ENCODE measurements at places on chromosomes 13 and 19. TPM values are rescaled to one million over a fixed set of nuclear protein-coding genes. Genes with fewer than 3 reads are reported as not detected.

Gene PRKCG
- total RNA-seq: not detected

Gene GPR18
- total RNA-seq: not detected

Gene APOE
- 1.2 TPM for total RNA-seq

Gene PCP2
- not detected for total RNA-seq

Gene DPF1
- 0.93 TPM for total RNA-seq

Gene FAM83E
- not detected for total RNA-seq

Gene SERTAD1
- total RNA-seq: 38.8 TPM

Gene C13orf42
- not detected for total RNA-seq

Gene CD70
- 0.33 TPM for total RNA-seq

Gene GPC6
- not detected for total RNA-seq

Gene CCDC9
- total RNA-seq: 12.8 TPM

Gene CYP4F22
- total RNA-seq: not detected

Gene GEMIN7
- total RNA-seq: 68.9 TPM

Gene TNFSF13B
- not detected for total RNA-seq
